ENCODE measurements at places on chromosomes 16 and 17. TPM values are rescaled to one million over a fixed set of nuclear protein-coding genes. Genes with fewer than 3 reads are reported as not detected.
A peak's percentile ranks its signal among the peaks of the same experiment; 100 is the strongest.

TMUB2 gene
- 32.1 TPM for total RNA-seq

MPV17L gene
- 1.0 TPM for total RNA-seq

- peaks cover 33% of the 10 kb centered on the region for H3K36me3 ChIP-seq
- H3K4me3 ChIP-seq = peak overlapping the region; percentile 11
- H3K4me1 ChIP-seq = peaks cover 6% of the 10 kb centered on the region
- peak; percentile 87 for DNase-seq
These were observed 2.1 kb downstream of the TRAF4 start for GRCh38 chr17:28745786-28746411.

CBX8 gene
- total RNA-seq = 9.3 TPM
